ENCODE measurements at places on chromosomes 2 and 18.

GRCh38 chr2:207083361-207084110 lies 82.2 kb downstream of the KLF7 start:
- DNase-seq = no peak

DNA sequence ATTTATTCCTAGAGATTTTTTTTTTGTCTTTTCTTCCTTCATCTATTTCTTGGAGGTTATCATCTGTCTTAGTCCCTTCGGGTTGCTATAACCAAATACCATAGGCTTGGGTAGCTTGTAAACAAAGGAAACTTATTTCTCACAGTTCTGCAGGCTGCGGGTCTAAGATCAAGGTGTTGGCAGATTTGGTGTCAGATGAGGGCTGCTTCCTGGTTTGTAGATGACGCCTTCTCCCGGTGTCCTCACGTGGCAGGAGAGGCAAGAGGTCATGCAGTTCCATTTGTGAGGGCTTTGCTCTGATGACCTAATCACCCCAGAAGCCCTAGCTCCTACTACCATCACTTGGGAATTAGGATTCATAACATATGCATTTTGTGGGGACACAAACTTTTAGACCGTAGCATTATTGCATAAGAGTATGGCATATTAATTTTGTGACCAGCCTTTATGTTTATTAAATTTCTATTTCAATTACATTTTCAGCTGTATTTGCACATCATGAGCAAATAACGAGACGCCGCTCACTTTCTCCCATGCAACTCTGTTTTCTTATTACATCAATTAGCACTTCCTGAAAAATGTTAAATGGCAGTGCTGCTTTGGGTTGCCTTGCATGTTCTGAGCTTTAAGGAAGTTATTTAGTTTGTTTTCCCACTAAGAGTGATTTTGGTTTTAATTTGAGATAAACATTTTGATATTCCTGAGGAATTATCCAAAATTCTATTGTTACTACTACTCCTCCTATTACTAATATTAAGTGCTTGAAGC lies 246.4 kb upstream of the HDAC4 start:
- no peak for DNase-seq

DNA sequence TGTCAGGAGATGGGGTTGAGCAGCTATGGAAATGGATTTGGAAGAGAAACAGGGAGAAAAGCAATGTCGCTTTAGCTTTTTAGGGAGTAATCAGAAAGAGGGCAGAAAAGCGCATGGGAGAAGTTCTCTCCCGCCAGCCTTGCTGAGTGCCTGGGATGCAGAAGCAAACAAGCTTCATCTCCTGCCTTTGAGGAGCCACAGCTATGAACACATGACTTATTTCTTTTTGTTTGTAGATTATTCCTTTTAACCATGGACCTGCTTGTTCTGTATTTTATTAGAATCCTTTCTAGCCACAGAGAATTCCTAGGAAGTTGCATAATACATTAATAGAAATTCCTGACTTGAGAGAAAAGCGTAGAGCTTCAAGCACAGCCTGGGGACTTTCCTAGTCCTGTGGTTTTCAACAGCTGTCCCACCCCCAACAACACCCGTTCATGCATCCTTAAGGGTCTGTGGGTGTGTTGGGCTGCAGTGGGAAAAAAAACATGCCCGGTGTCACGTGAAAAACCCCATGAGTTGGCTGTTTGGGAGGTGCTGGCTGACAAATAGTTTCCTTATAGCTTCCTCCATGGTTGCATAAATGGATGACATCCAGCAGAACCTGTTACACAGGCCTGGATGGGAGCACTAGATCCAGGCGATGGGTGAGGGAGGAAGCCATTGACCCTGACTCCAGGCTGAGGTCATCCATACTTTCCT lies 14.9 kb downstream of the SLC9A4 start:
- DNase-seq = no peak

DNA sequence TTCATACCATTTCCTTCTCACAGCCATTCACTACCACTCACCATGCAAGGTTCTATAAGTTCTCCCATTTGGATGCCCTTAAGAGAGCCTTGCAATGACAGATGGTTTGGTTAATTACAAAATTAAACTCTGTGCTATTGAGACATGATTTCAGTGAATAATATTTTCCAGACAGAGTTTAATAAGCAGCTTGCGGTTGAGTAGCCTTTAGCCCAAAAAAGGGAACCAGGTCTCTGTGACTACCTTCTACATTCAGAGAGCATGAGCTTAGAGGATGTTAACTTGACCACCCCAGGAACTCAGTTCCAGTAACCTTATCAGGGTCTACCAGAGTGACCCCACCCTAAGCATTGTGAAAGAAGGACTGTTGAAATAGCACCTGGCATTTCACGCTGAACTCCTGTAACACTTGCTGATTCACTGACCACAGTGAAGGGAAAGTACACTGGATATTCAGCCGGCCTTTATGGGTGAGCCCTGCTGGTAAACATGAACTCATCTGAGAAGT lies 1173.1 kb upstream of the ZEB2 start:
- no peak for DNase-seq

- DNase-seq = no peak
These were observed 53.2 kb downstream of the RAPGEF4 start for GRCh38 chr2:172788871-172789270.

- DNase-seq = no peak
These were observed 116.8 kb upstream of the GATA6 start for GRCh38 chr18:22052405-22053105.

DNA sequence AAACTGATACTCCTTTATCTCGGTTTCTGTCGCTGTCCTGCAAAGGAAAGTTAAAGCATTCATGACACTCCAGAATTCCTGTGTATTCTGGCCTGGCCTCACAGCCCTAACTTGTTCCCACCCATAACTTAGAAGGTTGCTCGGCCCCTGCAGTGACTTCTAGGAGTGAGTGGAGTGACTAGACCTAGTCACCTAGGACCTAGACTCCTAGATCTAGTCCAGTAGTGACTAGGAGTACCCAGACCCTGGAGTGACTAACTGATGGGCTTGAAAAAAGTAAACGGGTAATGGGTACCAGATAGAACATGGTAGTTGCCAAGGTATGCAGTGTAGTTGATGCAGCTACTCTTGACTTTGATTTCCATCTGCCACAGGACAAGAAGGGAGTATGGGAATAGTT lies 181.8 kb downstream of the MYO1B start:
- DNase-seq = no peak

GRCh38 chr18:62366992-62367391 lies 41.9 kb downstream of the TNFRSF11A start:
- no peak for DNase-seq

DNA sequence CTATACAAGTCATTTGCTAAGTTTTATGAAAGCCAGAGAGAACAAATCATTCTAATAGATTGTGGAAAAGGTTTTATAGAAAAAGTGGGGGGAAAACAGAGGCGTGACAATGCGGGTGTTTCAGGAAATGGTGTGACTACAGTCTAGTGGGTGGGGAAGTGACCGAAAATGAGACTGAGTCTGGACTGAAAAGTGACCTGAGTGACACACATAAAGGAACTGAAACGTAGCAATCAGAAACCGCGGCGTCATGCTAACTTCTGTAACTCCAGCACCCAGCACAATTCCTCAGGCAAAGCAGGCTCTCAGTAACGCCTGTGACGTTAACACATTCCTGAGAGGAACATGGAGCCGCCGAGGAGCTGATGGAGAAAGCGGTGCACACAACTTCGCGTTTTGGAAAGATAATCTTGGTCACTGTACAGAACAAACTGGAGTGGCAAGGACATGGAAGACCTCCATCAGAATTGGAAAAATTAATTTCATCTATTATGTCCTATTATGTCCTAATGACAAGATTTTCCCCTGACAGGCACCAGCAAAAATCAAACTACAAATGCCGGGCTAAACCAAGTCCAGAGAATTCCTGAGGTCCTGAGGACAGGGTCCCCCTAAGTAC lies 1.4 kb upstream of the CD226 start:
- DNase-seq = no peak

- DNase-seq = no peak
These were observed 7.2 kb downstream of the AGAP1 start for GRCh38 chr2:235500761-235501672.

DNA sequence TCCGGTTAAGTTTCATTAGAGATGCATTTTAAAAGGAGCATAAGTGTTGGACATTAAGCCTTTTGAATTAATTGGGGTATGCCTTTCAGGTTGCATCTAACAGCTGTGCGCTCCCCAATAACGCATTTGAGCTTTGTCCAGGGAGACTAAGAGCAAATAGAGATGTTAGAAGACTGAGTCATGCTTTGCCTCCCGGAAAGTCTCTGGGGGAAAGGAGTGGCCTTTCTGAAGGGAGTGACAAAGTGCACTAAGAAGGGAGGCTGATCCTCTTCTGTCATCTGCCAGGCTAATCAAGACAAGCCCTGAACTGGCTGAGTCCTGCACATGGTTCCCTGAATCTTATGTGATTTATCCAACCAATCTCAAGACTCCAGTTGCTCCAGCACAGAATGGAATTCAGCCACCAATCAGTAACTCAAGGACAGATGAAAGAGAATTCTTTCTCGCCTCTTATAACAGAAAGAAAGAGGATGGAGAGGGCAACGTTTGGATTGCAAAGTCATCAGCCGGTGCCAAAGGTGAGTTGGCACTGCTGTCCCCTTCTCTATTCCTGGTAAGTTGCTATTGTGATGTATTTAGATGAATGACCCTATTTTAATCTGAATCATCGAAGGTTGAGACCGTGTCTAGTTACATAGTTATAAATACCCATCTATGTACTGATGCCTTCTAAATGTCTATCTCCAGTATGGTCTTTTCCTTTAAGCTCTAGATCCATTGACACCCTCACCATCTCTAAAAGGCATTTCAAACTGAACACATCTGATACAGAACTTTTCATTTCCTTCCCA lies 12.1 kb downstream of the TTL start:
- no peak for DNase-seq

- no peak for DNase-seq
These were observed 2.9 kb upstream of the SERPINB3 start for GRCh38 chr18:63664571-63664970.

- no peak for DNase-seq
These were observed 15.1 kb upstream of the DYNC2LI1 start for GRCh38 chr2:43758739-43759138.

GRCh38 chr18:62179213-62179612 lies 7.6 kb downstream of the PIGN start:
- no peak for DNase-seq

GRCh38 chr2:121897335-121897970 lies 142.0 kb downstream of the TSN start:
- no peak for DNase-seq

DNA sequence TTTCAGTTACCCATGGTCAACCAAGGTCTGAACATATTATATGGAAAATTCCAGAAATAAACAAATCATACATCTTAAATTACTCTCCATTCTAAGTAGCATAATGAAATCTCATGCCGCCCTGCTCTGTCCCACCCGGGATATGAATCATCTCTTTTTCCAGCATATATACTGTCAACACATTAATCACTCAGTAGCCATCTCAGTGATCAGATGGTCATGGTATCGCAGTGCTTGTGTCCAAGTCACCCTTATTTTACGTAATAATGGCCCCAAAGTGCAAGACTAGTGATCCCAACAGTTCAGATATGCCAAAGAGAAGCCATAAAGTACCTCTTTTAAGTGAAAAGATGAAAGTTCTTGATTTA lies 43.8 kb downstream of the OSBPL6 start:
- no peak for DNase-seq

DNA sequence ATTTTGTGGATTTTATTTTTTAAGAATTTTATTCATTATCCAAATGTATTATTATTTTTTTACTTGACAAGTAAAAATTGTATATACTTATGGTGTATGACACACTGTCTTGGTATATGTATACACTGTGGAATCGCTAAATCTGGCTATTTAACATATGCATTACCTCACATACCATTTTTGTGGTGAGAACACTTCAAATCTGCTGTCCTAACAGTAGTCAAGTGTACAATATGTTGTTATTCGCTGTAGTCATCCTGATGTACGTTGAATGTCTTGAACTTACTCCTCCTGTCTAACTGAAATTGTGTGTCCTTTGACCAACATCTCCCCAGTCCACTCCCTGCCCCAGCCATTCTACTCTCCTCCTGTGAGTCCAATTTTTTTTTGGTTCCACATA lies 153.2 kb upstream of the PTPRM start:
- DNase-seq = no peak

DNA sequence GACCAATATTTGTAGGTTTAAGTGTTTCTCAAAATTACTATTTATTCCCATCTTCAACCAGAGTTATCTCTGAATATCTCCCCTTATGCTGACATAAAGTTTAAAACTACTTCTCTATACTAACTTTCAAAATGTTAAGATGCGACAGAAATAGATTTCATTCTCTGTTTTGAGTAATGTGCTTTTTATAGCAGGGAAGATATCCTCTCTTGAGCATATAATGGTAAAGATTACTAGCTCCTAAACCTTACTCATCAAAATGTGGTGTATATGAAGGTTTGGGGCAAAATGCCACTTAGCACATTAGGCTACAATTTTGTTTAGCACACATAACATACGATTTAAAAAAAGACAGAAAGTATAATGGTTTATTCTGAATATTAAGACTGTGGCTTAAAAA lies 54.4 kb downstream of the CWC22 start:
- no peak for DNase-seq

DNA sequence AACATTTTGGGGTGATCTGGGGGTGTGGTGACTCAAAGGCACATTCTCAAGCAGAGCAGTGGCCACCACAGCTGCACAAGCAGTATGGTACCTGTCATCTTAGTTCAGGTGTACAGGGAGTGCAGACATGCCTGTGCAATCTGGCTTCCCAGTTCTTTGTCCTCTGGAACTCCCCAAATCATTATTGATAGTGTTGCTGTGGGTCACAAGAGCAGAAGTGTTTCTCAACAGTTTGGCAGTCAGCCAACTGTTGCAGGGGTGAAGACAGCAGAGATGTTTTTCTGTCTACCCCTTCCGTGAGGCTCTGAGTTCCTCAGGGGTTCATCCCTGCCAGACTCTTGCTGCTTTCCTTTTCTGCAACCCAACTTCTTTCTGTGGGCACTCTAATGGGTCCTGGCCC lies 206.5 kb upstream of the ZSWIM2 start:
- DNase-seq = no peak

DNA sequence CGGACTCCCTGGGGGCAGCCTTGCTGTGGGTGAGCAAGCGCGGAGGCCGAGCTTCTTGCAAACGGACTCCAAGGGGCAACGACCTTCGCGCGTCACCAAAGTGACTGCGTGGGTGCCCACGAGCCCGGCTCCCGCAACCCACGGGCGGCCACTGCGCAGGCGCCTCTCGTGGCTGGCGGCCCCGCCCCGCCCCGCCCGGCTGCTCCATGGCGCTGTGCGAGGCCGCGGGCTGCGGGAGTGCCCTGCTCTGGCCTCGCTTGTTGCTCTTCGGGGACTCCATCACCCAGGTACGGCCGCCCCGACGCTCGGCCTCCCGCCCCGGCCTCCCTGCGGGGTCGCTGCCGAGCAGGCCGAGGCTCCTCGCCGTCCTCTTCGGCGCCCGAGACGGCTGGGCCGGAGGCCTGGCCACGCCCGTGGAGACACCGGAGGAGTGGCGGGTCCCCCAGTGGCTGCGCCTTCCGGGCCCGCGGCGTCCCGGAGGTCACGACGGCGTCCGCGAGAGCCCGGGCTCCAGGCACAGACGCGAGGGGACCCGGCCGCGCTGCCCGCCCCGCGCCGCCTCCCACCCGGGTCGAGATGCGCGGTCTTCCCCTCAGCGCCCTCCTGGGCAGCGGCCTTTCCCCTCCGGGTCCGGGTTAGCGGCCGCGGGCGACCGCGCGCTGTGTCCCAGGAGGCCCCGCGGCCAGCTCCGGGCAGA lies at the start of gene IAH1:
TSS of gene IAH1 (plus strand) at position 191 of the 697 bp plus-strand sequence. CDS start at position 207, 16 bp downstream.
- peak; percentile 65 for DNase-seq

Data from stimulated activated CD8-positive, alpha-beta memory T cell treated with anti-CD3 and anti-CD28 coated beads, Interleukin-2, amount 100 ng/mL, for 48 hours (primary cell).